ENCODE measurements at places on chromosomes 3 and 15.

GRCh38 chr3:16536996-16537395, 23.5 kb upstream of the RFTN1 start:
- DNase-seq = no peak

- DNase-seq = no peak
Measured at GRCh38 chr3:127475975-127476705, 114.4 kb downstream of the TPRA1 start.

GRCh38 chr3:10929978-10930665, 62.4 kb upstream of the SLC6A1 start:
- no peak for DNase-seq

DNA sequence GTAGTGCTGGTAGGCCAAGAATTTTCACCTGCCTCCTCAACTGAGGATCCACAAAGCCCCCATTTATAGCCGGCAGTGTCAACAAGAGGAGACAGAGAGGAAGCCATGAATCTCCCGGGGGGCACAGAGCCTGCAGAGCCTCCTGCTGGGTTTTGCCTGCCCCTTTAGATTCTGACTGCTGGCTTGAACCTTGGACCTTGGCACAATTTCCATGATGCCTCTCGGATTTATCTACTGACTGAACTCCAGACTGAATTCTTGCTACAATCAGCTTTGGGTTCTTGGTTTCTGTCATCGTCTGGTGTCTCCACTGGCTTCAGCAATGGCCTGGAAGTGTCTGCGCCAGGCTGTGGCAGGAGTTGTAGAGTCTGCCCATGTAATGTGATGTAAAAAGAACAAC, 80.7 kb downstream of the GPR156 start:
- no peak for DNase-seq

GRCh38 chr15:27805261-27806220, 293.6 kb downstream of the OCA2 start:
- DNase-seq = no peak

DNA sequence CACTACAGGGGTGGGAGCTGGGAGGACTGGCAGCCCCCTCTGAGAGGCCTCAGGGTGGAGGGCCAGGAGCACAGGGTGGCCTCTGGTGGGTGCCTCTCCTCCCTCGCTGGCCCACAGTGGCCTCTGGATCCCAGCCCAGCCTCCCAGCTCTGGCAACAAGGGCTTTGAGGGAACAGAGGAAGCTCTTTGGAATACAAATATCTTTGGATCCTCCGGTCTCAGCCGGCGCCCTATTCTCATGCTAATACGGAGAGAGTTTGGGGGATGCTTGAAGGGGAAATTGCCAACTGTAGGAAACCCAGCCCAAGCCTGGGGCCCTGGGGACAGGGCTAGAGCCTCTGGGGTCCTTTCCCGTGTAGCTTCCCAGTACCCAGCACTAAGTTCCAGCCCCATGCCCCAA, 33.4 kb upstream of the INSYN1 start:
- no peak for DNase-seq
